Natural killer cell (primary cell): ENCODE measurements at places on chromosomes 5 and 9.

GRCh38 chr5:153523831-153524230, 33.4 kb downstream of the GRIA1 start:
- DNase-seq, result no peak

DNA sequence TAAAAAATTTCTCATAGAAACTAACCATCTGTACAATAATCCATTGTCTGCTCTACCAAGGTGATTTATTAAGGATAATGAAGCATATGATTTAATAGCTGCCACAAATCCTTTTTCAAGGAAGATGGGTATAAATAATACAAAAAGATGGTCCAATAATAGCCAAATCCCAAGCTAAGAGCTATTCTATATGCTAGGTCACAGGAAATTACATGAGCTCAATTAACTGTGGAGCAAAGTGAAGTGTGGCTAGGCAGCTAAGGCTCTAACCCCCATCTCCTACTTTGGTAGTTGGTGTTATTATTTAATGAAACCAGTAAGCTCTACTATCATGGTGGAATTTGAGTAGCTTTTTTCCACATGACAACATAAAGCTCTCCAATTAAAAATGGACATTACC, 1045.0 kb upstream of the DMAC1 start:
- no peak for DNase-seq

- no peak for DNase-seq
Observed at GRCh38 chr9:6759185-6759977, 1.6 kb downstream of the KDM4C start.

DNA sequence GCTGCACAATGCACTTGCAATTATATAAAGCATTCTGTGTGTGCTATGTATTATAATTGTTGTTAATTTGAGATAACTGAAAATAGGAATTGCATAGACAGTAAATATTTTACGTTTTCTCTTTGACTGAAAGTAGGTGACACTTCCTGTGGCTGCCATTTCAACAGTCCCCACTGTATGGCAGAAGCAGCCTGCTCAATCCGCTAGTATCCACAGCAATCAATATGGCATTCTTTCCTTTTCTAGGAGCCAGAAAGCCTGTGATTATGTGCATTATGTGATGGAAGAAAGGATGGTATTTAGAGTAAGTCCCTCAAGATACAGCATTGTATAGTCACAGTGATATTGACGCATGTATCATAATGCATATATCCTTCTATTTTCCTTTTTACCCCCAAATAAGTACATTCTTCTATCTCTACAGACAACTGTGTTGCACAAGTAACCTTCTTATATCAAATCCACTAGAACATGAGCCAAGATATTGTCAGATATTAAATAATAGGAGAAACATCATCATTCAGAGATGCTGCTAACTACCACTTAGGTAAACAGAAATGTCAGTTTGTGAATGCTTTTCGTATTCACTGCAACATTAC, 59.7 kb downstream of the CARTPT start:
- no peak for DNase-seq

DNA sequence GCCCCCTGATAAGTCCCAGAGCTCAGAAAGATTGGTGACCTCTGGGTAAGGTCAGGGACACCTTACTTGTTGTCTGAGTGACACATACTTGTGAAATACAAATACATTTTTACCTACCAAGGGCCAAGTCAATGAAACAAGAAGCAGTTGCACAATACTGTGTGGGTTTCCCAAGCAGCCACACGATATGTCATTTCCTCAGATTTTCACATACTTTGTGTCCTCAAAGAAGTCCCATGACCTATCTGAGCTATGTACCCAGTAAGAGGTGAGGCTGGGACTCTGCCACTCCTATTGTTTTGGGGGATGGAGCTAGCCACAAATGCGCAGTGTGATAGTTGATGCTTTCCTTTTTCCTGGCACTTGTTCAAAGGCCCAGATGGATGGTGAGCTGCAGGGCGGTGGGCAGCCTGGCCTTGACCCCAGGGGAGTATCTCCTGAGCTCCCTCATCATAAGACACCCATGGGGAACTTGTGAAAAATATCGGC, 4.8 kb upstream of the SLC25A51 start:
- no peak for DNase-seq

GRCh38 chr9:16830806-16831205, 39.7 kb downstream of the BNC2 start:
- no peak for DNase-seq

DNA sequence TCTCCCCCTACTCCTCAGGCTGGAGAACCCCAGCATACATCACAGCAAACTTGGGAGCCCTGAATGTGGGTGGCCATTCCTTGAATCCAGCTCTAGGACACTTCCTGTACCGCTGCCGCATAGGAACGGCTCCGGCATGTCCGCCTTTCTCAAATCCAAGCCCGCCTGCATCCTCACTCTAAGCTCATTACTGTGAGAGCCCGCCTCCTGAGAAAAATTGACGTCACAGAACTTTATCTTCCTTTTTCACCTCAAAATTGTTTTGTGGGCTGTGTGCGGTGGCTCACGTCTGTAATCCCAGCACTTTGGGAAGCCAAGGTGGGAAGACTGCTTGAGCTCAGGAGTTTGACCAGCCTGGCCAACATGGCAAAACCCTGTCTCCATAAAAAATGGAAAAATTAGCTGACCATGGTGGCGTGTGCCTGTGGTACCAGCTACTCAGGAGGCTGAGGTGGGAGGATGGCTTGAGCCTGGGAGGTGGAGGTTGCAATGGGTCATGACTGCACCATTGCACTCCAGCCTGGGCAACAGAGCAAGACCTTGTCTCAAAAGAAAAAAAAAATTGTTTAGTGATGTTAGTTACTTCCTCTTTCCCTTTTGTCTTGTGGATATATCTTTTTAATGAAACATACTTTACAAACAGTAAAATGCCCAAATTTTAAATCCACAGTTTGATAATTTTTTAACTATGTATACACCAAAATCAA, 22.8 kb downstream of the RNF44 start:
- no peak for DNase-seq

GRCh38 chr5:95935553-95936100, 26.0 kb downstream of the ELL2 start:
- DNase-seq, result no peak

- peak; percentile 59 for DNase-seq
Observed at GRCh38 chr9:129458155-129458661, 162.7 kb downstream of the C9orf50 start.

DNA sequence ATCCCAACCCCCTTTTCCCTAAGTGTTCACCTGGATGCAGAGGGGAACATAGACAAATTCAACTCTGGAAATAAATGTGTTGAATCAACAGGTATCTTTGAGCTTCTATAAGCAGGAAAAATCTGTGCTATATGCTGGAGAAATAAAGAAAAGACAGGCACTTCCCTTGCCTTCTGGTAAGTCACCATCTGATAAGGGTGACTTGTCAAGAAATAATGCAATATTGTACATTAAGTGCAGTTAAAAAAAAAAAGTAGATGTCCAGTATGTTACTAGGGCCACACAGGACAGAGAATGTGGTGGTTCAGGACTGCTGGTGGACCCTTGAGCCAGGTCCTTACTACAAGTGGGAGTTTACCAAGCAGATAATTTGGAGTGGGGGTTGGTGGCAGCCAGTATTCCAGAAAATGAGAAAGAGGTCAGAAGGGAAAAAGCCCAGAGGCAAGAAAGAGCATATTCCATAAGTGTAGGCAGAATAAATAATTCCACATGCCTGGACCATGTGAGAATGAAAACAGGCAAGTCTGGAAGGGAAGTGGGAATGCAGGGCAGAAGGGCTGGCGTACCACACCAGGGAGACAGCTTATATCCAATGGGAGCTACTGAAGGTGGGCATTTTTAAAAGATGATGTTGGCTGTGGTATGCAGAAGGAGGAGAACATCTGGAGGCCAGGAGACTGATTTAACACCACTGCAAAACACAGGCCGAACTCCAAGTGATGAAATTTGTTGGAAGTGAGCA, 209.9 kb downstream of the SEMA5A start:
- DNase-seq, result no peak

DNA sequence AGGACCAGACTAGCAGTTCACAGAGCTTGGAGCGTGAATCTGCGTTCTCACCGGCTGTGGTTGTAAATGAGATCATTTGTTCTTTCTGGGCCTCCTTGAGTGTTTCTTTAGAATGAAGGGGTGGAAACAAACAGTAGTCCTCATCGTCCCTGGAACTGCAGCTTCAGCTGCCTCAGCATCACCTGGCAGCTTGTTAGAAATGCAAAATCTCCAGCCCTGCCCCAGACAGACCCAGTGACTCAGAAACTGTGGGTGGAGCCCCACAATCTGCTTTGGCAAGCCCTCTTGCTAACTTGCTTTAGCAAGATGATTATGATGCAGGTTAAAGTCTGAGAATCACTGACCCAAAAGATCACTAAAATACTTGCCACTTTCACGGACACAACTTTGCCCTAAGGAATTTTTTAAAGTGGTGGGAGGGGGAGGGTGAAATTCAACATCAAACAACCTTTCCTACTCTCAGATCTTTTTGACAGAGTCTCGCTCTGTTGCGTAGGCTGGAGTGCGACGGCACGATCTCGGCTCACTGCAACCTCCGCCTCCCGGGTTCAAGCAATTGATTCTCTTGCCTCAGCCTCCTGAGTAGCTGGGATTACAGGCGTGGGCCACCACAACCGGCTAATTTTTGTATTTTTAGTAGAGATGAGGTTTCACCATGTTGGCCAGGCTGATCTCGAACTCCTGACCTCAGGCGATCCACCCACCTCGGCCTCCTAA, 86.0 kb downstream of the BRINP1 start:
- no peak for DNase-seq

GRCh38 chr5:28253431-28253830, 1215.0 kb upstream of the CDH9 start:
- no peak for DNase-seq

GRCh38 chr5:169458221-169458620, 125.4 kb upstream of the SPDL1 start:
- no peak for DNase-seq

GRCh38 chr5:52705720-52706119, 82.0 kb upstream of the ITGA1 start:
- no peak for DNase-seq

GRCh38 chr5:9524941-9525340, 20.9 kb downstream of the SEMA5A start:
- no peak for DNase-seq

- no peak for DNase-seq
Observed at GRCh38 chr9:108142504-108143201, 653.1 kb upstream of the KLF4 start.

- no peak for DNase-seq
Observed at GRCh38 chr5:122442938-122443337, 130.9 kb downstream of the SNCAIP start.

- no peak for DNase-seq
Observed at GRCh38 chr5:114249823-114250222, 112.0 kb upstream of the KCNN2 start.

GRCh38 chr5:118456085-118456484, 532.3 kb downstream of the DTWD2 start:
- DNase-seq, result no peak

DNA sequence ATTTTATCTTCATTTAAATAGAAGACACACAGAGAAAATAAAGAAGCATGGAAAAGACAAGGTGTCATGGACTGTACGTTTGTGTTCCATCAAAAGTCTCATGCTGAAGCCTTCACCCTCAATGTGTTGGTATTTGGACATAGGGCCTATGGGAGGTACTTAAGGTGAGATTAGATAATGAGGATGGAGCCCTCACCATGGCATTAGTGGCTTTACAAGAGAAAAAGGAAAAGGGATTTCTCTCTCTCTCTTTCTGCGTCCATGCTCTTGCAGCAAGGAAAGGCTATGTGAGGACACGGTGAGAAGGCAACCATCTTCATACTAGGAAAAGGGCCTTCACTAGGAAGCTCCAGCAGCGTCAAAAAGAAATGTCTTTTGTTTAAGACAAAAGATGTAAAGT, 797.0 kb upstream of the CDH10 start:
- DNase-seq, result no peak

- no peak for DNase-seq
Observed at GRCh38 chr5:6638236-6638635, 5.0 kb downstream of the SRD5A1 start.

GRCh38 chr5:98770911-98771322, 2.5 kb upstream of the RGMB start:
- no peak for DNase-seq

DNA sequence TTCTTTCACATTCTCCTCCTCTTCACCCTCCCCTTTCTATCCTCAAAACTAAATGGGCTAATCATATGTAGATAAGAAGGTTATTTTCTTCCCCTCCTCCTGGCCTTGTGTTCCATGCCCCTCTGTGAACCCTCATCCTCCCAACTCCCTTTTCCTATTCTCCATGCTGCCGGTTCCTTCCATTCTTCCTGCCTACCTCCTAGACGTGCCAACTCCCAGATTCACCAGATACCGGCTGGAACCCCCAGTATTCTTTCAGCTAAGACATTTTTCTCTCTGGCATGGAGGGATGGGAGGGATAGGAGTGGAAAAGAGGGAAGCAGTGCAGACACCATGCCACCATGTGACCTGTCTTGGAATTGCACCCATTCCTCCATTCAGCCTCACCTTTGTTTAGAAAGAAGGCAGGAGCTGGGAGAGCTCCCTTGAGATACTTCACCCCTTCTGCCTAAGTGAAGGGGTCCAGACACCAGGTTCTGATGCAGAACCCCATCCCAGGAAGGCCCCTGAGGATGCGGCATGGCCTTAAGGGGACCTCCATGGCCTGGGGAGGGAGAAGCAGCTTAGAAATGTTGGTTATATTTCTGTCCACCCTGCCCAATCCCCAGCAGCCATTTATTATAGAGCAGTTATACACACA, 4.8 kb downstream of the DNAJB5 start:
- no peak for DNase-seq

DNA sequence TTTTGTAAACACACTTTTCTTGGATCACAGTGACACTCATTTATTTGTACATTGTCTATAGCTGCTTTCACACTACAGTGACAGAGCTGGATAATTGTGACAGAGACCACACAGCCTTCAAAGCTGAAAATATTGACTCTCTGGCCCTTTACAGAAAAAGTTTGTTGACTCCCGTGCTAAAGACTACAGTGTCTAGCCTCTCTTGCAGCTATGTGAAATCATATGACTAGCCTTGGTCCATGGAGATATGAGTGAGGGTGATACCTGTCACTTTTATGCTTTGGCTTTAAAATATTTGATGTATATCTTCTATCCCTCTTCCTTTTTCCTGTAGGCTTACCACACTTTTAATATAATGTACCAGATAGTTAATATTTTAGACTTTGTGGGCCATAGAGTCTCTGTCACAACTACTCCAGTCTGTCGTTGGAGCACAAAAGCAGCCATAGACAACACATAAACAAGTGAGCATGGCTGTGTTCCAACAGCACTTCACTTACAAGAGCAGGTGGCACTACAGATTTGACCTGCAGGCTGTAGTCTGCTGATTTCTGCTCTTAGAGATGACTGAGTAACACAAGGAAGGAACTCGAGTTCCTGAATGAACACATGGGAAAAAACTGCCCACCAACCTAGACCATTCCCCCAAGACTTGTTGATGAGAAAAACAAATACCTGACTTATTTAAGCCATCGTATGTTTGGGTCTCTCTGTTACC, 73.5 kb upstream of the ANKRD55 start:
- DNase-seq, result no peak

GRCh38 chr9:78777747-78778146, 480.8 kb downstream of the PSAT1 start:
- no peak for DNase-seq

- DNase-seq, result no peak
Observed at GRCh38 chr9:15421990-15422371, 695 bp upstream of the SNAPC3 start.
